ENCODE measurements at places on chromosomes 11 and 22. TPM values are rescaled to one million over a fixed set of nuclear protein-coding genes. Genes with fewer than 3 reads are reported as not detected.

MEI1 gene
- 3.2 TPM for polyA plus RNA-seq

GRCh38 chr22:38236786-38237185, 35.0 kb downstream of the MAFF start:
- no peak for DNase-seq

DNA sequence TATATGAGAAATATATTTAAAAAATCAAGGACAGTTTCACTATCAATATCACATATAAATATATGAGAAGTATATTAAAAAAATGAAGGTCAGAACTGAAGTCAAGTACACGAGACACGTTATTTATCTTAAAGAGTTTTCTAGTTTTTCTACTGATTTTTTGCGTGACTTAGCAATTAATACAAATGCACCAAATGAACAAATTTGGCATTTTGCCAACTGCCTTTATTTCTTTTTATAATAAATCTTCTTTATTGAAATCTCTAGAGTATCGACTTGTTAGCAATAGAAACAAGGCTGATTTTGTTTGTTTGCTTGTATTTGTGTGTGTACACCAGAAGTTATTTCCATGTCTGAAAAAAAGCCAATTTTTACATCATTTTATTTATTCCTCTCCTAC, 1684.7 kb upstream of the RAG2 start:
- DNase-seq, result no peak

DNA sequence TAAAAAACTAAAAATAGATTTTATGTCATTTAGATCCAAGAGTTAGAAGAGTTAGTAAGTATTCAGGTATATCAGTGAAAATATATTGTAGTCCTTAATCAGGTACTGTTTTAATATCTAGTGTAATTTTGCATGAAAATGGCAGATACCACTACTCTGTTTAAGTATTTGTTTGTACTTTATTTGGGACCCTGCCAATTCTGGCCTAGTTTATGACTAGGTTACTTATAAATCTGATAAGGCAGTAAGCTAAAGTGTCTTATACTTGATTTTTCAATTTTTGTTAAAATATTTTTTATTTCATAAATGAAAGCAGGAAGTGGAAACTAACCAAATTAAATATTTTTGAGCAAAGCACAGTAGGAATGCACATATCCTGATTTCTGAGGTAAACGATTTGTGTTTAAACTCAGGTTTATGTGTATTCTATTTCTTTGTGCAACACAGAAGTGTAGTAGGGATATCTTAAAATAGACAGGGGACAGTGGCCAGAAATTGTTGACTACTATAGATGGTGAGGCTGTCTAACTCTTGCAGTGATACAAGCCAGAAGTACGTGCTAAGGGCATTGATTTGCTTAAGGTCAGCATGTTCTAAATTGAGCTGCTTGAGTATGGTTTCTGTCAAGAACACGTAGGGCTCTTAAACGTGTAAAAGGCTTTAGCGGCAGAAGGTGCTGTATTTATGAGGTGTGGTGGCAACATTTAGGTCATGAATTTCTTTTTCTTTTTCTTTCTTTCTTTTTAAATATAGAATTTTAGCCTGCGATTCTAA, 34.0 kb downstream of the HIPK3 start:
- DNase-seq, result no peak

GRCh38 chr11:77428598-77428997, 45.3 kb downstream of the PAK1 start:
- no peak for DNase-seq

- no peak for DNase-seq
Measured at GRCh38 chr11:125579811-125580210, 10.5 kb downstream of the EI24 start.

GRCh38 chr11:78946945-78947902, 372.6 kb upstream of the NARS2 start:
- DNase-seq, result peak; percentile 71

DNA sequence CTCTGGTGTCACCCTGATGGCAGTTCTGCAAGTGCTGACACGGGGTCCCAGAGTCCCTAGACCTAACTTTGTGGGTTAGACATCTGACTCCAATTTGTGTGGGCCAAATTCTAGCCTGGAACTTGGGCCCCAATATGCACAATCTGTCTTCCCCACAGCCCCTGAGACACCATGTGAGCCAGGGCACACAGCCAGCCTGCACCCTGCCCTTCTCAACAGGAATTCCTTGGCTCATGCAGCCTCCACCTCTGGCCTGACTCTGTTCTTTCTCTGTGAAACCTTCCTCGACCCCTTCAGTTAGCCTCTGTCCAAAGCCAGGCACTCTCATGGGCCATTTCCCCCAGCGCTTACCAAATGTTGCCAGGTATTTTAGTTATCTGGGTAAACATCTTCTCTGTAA, 59.1 kb upstream of the POU2AF1 start:
- DNase-seq, result no peak

- DNase-seq, result no peak
Measured at GRCh38 chr22:33350961-33351360, 292.8 kb upstream of the SYN3 start.

DNA sequence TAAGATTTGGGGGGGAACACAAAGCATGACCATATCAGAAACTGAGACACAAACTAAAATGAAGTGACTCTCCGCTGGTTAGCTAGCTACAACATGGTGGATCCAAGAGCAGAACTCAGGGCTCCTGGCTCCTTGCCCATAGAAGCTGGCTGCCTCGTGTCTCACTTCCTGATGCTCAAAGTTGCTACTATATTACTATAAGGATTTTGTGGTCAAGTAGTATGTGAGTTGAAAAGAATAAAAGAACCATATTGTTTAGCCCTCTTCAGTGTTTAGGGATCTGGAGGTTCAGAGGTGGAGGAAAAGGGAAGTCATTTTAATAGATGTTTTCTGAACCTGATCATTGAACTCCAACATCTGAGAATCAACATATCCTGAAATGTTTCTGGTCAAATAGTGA, 16.9 kb upstream of the SIK2 start:
- DNase-seq, result no peak
